Omental fat pad (tissue), 4 donors: ENCODE measurements at places on chromosomes 16 and 17. TPM values are rescaled to one million over a fixed set of nuclear protein-coding genes. Genes with fewer than 3 reads are reported as not detected.

DNA sequence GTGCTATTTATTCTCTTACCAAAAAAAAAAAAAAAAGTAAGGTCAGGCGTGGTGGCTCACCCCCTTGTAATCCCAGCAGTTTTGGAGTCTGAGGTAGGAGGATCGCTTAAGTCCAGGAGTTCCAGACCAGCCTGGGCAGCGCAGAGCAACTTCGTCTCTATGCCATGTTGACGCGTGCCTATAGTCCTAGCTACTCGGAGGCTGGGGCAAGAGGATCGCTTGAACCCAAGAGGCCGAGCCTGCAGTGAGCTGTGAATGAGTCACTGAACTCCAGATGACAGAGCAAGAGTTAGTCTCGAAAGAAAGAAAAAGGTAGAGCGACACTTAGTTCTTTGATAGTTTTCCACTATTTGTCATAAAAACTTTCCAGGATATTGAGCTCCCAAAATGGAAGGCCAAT lies 1.4 kb upstream of the TENT4B start:
- DNase-seq: no peak

- DNase-seq: no peak
These were observed 20.5 kb downstream of the SLC7A5 start for GRCh38 chr16:87848676-87849345.

DNA sequence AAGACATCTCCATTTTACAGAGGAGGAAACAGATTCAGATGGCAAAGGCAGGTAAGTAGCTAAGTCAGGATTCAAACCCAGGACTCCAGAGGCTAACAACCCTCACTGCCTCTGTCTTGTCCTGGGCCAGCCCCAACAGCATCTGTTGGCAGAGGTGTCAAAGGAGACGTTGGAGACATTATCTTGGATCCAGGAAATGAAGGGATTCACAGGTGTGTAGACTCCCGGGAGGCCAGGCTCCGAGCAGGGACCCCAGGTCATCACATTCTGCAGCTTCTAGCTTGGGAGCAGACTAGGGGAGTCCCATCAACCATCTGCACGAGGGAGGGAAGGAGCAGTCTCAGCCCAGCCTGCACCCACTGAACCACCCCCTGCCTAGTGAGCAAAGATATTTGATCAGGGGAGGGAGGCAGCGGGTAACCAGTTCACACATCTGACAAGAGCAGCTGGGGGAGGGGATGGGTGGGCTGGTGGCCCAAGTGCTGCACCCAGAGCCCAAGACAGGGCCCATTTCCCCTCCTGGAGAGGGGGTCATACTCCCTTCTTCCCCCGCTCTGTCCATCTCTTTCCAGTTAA lies 1.0 kb upstream of the B9D1 start:
- DNase-seq: no peak

- DNase-seq: no peak
These were observed 20.7 kb upstream of the MED13 start for GRCh38 chr17:62085511-62086408.

DNA sequence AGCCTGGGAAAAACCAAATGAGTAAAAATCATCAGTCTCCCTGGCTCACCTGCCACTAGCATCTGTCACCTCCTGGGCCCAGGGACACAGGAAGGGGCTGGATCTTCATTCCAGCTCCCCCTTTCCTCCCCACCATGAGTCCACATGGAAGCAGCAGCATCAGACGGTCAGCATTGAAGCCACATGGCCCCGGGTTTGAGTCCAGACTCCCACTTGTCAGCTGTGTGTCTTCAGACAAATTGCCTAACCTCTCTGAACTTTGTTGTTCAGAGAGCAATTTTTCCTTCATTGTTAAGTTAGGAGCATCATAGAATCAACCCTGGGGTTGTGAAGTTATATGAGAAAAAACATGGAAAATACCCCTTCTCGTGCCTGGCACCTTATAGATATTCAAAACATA lies 10.7 kb downstream of the CACNG4 start:
- DNase-seq: no peak

Gene RAD51C
- 16.6 TPM for total RNA-seq

Gene APOH
- total RNA-seq: not detected

Gene LONP2
- 50.8 TPM for total RNA-seq

Gene POLR2C
- 89.4 TPM for total RNA-seq
